ENCODE measurements at places on chromosomes 1 and 21.

GRCh38 chr1:38088366-38088765 is 41.8 kb upstream of the POU3F1 start:
- DNase-seq, result no peak

- no peak for DNase-seq
Observed at GRCh38 chr1:191517826-191518225, 640.4 kb upstream of the RGS18 start.

GRCh38 chr1:31099293-31100032 is 33.9 kb upstream of the PUM1 start:
- DNase-seq, result no peak

DNA sequence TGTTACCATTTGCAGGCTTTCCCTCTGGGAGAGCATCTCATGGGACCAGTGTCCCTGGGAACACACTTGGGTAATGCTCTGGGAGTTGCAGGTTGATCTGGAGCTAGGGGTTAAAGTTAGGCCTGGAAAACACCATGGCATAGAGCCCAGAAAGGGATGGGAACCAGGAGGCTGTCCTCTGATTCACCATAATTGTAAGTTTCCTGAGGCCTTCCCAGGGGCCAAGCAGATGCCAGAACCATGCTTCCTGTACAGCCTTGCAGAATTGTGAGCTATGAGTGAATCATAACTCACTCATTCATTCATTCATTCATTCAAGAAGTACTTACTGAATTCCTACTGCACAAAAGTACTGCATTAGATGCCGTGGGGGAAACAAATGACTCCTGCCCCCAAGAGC is 50.0 kb downstream of the LACTBL1 start:
- DNase-seq, result no peak

DNA sequence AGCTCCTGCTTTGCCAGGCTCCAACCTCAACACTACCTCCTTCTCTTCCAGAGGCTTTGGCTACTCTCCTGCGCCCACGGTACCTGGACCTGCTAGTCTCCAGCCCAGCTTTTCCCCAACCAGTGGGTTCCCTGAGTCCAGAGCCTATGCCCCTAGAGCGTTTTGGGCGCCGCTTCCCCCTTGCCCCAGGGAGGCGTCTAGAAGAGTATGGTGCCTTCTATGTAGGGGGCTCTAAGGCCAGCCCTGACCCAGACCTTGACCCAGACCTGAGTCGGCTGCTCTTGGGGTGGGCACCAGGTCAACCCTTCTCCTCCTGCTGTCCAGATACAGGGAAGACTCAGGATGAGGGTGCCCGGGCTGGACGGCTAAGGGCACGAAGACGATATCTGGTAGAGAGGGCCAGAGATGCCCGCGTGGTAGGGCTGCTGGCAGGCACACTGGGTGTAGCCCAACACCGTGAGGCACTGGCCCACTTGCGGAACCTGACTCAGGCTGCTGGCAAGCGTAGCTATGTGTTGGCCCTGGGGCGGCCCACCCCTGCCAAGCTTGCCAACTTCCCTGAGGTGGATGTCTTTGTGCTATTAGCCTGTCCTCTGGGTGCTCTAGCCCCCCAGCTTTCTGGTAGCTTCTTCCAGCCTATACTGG is 1.6 kb downstream of the DPH2 start:
- DNase-seq, result no peak

DNA sequence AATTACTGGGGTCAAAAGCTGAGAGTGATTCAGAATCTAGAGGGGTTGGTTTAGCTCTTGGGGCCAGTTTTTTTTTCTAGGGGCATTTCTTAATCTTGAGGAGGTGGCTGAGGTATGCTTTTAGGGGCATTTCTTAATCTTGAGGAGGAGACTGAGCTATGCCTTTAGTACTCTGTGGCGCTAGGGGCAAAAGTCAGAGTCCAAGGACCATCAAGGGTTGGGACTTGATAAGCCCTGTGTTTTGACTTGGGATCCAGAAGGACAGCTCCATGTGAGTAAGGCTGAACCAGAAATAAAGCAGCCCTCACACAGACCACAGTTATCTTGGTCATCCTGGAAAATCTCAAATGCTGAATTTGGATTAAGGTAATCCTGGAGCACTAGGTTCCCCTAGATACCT is 3.9 kb upstream of the CNIH3 start:
- DNase-seq, result no peak

GRCh38 chr1:245195398-245195797 is 40.6 kb downstream of the KIF26B start:
- DNase-seq, result no peak

DNA sequence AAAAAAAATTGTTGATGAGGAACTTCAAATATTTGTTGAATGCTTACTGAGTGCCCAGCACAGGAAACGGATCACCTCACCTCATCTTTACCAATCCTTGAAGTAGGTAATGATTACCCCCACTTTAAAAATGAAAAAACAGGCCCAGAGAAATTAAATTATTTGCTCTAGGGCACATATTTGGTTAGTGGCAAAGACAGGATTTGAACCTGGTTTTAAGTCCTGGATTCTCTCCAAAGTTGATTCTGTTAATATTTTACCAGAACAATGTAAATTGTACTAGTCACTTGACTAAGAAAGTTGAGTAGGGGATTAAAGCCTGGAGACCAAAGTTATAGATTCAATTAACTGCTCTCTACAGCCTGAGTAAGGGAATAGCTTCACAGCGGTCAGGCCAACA is 97.9 kb downstream of the GIPC2 start:
- DNase-seq, result no peak

- DNase-seq, result no peak
Observed at GRCh38 chr1:75079538-75080290, 54.5 kb upstream of the LHX8 start.

GRCh38 chr1:25519624-25520023 is 23.8 kb upstream of the LDLRAP1 start:
- DNase-seq, result no peak

DNA sequence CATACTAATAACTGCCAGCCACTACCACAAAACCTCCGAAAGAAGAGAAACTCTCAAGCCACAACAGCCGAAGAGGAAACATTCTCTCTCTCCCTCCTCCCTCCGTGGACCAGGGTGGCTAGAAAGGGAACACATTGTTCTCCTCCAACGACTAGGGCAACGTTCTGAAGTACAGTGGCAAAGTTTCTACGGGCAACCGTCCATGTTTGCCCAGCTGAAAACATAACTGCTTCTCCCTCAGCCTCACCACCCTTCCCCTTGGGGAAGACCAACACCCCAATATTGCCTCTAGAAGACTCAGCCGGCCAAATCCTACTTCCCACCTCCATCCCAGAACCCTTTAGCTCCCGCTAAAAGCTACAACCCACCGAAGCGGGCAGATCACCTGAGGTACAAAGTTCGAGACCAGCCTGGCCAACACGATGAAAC is 2.0 kb downstream of the GLUL start:
- DNase-seq, result no peak

GRCh38 chr21:35050348-35051286 is 1.5 kb upstream of the RUNX1 start:
- DNase-seq, result no peak

DNA sequence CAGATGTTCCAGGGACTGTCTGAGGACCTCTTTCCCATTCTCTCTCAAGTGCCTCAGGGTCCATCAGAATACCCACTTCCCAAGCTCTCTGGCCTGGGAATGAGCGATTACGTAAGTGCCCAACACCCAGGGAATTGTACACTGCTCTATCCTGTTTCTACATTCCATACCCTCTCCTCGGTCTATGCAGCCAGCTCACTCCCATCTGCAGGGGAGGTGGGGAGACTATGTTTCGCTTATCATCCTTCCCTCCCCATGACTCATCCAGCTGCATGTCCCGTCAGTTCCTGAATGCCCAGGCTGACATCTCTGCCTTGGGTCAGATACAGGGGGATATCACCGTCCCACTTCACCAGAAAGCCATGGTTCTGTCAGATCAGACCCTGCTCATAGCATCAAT is 34.5 kb upstream of the CD1D start:
- no peak for DNase-seq

DNA sequence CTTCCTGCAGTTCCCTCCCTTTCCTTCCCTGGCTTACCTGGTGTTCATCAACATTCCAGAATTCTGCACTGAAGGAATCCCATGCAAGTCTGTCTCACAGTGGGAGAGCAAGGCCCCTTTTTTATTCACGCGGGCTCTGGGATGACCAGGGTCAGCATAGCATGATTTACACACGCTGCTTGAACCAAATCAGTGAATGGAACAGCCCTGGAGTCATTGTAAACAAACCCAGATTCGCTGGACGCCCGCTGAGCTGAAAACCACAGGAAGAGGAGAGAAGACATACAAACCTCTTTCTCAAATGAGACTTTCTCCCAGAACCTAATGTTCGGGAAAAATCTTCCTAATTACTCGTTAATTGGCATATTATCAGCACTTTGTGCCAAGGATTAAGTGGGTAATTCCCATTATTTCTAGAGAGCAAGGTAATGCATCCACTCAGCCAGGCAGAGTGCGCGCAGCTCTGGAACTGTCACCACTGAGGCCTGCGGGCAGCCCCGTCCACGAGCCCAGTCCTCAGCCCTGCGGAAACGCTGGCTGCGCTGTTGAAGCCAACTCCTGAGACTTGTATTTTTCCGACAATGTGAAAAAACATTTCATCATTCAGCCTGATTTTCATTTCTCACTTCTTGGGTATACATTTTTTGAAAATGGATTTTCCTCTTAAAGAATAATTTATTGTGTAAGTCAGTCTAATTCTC is 140.0 kb downstream of the ETS2 start:
- no peak for DNase-seq

- no peak for DNase-seq
Observed at GRCh38 chr1:169928438-169929209, 34.9 kb upstream of the SCYL3 start.

GRCh38 chr1:118159569-118159968 is 25.5 kb downstream of the SPAG17 start:
- DNase-seq, result no peak

GRCh38 chr1:180930687-180931086 is 18.0 kb downstream of the KIAA1614 start:
- no peak for DNase-seq

DNA sequence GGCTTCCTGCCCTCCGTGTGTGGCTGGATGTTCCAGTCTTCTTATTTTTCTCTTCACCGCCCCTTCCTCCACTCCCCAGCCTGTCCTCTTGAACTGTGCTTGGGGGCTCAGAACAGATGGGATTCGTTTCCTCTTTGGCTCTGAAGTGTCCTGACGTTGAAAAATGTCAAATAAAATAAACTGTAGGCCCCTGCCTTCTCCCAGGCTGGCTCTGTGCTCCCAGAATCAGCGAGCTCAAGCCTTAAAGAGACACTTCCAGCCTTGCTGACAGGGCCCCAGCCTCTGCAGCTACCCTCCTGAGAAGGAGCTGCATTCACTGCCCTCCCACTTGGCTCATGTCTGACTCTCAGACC is 104.2 kb upstream of the IPO9 start:
- no peak for DNase-seq

- no peak for DNase-seq
Observed at GRCh38 chr1:6745073-6745472, 40.2 kb upstream of the CAMTA1 start.

DNA sequence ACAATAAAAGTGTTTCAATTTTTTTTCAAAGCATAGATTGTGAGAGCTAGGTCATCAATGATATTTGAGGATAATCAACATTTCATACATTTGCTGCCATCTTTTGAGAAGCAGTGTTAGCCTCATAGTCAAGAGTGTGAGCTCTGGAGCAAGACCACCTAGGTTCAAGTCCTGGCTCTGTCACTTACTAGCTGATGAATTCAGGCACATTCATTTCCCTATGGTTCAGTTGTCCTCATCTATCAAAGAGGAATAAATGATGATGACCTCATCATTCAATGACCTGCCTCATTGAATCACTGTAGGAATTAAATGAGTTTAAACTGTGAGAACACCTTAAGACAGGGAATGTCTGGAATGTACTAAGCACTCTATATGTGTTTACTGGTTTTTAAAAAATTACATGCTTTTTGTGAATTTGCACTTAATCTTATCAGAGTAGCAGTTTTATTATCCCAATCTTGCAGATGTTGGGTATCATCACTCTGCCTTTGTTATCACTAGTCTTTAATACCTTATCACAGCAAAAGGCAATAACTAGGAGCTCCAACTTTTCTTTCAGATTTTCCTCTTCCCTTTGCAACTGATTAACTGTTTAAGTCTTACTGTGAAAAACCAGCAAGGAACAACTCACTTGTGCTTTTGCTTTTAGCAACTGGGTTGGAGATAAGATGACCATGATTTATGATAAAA is 47.4 kb downstream of the SLC30A10 start:
- DNase-seq, result no peak

- DNase-seq, result no peak
Observed at GRCh38 chr1:155210314-155211104, 2.0 kb downstream of the MTX1 start.

- DNase-seq, result no peak
Observed at GRCh38 chr21:18840239-18840638, 436.7 kb upstream of the TMPRSS15 start.

DNA sequence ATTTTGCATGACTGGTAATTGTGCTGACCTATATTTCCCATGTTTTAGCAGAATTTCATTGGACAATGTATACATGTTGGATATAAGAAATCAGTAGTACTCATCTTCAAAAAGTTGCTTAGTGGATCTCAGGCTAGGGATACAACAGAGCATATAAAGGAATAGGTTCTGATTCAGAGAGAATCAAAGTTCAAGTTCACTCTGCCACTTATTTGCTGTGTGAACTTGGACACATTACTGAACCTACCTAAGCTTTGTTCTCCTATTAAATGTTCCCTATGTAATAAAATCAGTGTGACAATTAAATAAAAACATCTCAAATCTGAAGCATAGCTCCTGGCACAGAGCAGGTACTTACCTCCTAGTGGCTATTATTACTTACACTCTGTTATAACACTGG is 9.3 kb downstream of the CD58 start:
- DNase-seq, result no peak

DNA sequence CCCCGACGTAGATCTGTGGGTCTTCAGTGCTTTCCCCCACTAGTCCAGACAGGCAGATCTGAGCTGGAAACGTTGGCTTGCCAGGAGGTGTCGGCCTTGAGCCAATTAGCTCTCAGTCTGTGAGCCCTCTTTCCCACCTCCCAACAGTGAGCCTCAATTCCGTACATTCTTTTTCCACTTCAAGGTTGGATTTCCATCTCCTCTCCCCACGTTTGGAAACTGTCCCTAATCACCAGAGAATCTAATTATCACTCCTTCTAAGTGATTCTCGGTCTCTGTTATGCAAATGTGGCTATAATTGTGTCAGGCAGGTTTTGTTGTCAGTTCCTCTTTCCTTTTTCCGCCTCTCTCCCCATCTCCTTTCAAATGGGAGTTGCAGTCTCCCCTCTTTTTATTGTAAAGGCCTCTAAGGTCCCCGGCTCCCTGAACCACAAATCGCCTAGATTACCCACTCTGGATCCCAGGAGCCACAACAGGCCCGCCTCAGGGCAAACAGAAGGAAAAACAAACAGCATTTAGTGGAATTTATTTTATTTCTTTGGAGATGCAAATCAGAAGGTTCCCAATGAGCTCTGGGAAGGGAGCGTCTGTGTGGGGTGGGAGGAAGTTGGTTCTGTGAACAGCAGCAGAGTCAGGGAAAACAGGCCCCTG is 29.4 kb upstream of the LRRN2 start:
- no peak for DNase-seq

- no peak for DNase-seq
Observed at GRCh38 chr1:52460694-52461093, 56.3 kb downstream of the PRPF38A start.

Data from amygdala (tissue), 56 donors.